CD4-positive, alpha-beta T cell treated with Interferon gamma for 1 hour (primary cell): ENCODE measurements at places on chromosomes 1 and 21.

DNA sequence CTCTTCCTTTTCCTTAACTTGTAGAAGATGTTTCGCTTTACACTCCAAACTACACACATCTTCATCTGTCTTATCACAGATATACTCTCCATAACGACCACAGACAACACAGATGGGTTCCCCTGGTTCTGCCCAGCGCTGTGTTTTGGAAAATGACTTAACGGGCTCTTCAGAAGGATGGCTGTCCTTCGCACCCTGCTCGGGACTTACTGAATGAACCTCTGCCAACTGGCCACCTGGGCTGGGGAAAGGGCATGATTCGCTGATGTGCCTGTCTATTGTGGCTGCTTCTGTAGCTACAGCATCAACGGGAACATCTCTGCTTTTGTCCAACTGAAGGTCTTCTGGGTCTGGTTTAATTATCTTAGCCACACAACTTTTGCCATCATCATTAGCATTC lies 3.4 kb downstream of the DDX59 start:
- DNase-seq = no peak

DNA sequence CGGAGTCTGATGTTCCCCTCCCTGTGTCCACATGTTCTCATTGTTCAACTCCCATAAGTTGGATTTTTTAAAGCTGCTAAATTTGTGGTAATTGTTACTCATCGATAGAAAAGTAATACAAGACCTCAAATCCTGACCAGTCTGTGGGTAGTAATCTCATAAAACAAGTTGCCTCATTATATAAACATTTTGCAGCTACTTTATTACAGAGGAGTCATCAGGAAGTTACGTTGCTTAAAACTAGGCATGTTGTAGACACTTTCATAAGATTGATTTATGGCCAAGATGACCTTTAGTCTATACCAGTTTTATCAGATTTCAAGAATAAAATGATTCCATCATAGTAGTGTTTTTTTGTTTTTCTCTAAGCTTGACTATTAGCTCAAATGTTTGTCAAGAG lies 208.8 kb downstream of the GIPC2 start:
- DNase-seq = no peak

DNA sequence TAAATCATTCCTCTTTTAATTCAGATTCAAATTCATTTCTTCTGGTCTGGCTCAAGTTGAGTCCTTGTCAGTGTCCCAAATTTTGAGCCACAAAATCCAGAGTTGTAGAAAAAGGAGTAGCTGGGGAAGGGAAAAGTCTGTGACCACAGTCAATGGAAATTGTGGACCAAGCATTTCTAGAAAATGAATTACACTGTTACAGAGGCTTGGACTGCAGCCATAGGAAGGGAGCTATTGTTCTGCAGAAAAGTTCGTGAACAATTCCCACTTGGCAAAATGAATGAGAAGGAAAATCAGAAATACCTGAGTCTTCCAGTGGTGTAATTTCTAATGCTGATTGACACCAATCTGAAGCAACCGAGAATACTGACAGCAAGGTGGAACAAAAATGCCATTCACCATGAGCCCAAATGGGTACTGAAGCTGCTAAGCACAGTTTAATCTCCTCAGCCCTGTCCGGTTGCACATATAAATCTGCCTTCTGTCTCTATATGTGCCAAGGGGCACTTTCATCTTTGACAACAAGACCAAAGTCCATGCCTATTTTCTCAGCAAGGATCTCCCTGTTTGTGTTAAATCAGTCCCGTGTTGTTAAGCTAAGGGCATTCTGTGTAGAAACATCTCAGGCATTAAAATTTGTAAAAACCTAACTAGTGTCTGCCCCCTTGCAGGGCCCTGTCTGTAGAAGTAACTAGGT lies 51.3 kb downstream of the TEX35 start:
- DNase-seq = no peak

DNA sequence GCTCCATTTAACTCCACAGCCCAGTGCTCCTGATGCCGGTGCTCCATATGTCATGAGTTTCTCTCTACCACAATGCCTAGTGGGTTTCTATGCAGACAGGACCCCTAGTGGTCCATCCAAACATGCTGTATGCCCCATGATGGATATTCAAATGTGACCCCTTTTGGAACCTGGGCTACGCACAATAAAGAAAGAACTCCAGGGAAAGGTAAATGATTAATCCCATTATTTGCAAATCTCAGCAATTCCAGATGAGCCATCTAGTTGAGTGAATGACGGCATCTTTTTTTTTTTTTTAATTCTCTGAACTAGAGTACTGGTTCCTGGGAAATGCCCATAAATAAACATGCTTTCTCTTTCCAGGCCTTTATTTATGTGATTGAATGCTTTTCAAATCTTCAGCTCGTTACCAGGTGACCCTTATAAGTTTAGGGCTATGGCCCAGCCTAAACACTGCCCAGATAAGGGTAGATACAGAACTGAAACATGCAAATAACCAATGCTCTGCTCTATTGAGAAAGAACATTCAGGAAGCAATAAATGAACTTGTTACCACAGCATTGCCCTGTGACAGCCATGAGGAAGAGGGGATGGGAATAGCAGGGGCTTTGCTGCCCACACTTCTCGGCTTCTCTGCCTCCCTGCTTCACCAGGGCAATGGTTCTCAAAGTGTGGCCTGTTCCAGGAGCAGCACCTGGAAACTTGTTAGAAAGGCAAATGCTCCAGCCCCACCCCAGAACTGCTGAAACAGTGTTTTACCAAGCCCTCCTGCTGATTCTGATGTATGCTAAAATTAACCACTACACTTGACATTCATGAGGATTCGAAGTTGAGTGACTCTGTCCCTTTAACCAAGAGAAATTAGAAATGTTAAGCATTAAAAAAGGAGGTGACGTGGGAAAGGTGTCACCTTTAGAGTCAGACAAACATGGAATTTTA lies 151.7 kb downstream of the SEC16B start:
- DNase-seq = no peak

GRCh38 chr1:115781343-115781742 lies 12.8 kb upstream of the CASQ2 start:
- no peak for DNase-seq
